ENCODE measurements at places on chromosomes 4 and X.

DNA sequence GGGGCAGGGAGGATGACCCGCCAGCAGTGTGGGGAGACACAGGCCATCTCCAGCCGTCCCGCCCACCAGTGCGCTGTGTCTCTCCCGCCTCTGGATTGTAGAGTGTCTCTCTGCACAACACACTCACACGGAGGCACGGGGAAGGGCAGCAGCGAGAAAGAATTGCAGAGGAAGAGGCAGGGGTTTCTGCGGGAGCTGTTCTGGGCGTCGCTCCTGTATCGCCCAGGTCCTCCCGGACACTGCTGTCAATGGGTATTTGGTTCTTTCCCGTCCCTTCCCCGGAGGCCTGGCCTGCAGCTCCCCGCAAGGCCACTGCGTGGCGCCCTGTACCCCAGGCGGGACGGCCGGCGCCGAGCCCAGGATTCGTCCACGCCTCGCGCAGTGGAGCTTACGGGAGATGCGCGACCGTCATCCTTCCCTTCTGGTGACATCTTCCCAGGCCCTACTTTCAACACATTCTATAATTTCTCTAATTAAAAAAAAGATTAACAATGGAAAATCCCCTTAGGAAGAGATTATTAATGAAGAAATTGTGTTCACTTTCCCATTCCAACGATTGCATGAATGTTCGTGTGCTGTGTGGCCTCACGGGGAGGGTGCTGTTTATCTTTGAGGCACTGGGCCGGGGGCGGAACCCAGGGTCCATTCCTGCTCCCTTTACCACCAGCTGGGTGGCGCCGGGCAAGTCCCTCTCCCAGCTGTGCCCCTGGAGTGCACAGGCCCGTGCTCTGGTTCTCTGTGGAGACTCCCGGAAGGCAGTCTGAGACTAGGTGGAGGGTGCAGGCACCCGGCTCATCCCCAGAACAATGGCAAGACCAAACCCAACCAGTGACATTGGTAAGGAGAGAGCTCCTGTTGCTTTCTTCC lies 95.7 kb downstream of the CPZ start:
- peak; percentile 54 for DNase-seq

- no peak for DNase-seq
Observed at GRCh38 chr4:153514001-153514526, 47.9 kb downstream of the TMEM131L start.

DNA sequence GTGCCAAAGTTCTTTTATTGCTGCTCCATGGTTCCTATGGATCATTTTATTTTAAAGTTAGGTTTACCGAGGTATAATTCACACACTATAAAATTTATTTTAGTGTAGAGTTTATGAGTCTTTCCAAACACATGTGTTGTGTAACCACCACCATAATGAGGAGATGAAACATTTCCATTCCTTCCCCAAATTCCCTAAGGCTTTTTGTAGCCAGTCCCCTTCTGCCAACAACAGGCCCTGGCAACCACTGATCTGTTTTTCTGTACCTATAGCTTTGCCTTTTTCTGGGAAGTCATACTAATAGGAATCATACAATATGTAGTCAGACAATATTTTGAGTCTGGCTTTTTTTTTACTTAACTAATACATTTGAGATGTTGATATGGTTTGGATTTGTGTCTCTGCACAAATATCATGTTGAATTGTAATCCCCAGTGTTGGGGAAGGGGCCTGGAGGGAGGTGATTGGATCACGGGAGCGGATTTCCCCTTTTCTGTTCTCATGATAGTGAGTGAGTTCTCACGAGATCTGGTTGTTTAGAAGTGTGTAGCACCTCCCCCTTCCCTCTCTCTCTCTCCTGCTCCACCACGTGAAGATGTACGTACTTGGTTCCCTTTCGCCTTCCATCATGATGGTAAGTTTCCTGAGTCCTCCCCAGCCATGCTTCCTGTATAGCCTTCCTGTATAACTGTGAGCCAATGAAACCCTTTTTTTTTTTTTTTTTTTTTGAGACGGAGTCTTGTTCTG lies 59.6 kb upstream of the DHX15 start:
- DNase-seq: no peak

DNA sequence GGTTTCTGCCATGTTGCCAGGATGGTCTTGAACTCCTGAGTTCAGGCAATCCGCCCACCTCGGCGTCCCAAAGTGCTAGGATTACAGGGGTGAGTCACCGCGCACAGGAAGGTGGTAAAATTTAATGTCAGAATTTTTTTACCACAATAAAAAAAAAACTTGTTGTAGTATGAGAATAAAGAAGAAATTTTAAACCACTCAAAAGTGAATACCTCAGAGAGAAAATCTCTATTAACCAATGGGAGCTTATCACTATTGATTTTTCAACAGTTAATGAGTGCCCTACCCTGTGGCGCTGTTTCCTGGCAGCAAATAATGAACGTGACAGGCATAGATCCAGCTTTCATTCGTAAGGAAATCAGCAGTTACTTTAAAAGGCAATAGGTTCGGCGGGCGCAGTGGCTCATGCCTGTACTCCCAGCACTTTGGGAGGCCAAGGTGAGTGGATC lies 32.7 kb upstream of the SLC25A4 start:
- no peak for DNase-seq

DNA sequence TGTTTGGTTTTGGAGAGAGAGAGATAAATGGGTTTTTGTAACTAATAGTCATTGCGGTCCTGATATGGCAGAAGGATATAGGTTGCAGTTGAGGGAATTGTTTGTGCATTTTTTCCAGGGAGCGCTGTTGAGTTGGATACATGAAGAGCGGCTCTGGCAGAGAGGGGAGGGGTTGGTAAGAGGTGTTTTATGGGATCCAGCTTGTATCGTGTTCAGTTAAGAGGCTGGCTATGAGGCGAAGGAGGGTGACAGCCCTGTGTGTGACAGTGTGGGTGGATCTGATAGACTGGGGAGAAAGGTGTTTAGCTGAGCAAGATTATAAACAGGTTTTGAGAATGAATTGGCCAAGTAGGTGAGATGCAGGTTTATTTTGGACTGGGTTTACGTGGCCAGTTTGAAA lies 1.5 kb downstream of the SPANXN4 start:
- DNase-seq: no peak

- no peak for DNase-seq
Observed at GRCh38 chr4:1086011-1086410, 27.4 kb downstream of the RNF212 start.
